ENCODE measurements at places on chromosomes 2 and 18.

DNA sequence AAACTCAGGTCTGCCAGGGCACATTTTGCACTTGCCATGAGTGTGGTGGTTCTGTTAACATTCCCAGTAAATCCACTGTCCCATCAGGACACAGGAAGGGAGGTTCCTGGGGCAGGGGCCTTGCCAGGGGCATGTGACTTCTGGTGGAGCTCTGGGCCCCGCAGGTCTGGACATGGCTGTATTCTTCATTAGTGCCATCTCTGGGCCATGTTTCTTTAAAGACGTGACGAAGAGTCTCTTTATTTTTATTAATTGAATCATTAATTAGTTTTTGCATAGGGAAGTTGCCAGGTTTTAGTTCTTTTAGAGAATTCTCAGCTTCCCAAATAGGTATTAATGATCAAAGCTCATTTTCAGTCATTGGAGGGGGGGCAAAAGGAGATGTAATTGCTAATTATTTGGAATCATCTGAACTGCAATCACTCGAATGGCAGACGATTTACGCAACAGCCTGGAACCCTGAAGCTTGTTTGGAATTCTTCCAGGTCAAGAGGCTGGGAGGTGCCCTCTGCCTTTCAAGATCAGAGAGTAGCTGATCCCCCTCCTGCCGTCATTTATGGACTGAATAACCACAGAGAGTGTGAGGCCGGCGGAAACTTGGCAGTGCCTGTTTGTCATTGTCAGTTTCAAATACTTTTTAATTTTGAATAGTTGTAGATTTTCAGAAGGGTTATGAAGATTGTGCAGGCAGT, 106.2 kb downstream of the RTP5 start:
- DNase-seq, result no peak

GRCh38 chr2:189113963-189114362, 65.6 kb downstream of the COL5A2 start:
- no peak for DNase-seq

DNA sequence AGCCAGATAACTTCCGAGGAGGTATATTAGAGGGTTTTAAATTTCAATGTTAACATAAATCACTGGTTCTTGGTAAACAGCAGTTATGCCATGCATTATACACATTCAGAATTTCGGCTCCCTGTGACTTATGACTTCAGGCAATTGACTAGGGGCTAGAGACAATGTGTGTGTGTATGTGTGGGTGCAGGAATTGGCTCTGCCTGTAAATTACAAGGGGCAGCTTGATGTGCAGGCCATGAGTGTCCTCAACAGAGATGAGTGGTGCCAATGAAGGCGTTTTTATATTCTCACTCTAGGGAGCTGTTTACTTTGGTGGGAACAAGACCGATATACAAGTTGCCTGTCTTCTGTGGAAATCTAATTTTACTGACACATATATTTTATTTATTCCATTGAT, 161.6 kb downstream of the CSRNP3 start:
- DNase-seq, result no peak

- no peak for DNase-seq
These were observed 39.5 kb upstream of the TANC1 start for GRCh38 chr2:158928965-158929364.

DNA sequence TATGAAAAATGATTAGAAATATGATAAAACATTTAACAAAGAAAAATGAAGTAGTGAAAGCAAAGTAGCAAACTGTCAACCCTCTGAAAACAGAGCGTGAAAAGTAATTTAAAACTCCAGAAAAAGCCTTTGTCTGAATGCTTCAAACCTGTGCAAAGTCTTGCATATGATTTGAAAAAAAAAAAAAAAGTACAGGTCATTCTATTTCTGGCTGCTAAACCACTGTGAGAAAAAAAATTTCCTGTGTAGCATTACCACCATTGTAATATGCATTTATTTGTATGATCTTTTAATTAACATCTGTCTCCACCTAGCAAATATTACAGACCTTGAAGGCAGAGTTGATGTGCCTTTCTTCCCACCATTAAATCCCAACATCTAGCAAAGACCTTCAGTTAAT, 82.1 kb upstream of the CCDC68 start:
- no peak for DNase-seq

DNA sequence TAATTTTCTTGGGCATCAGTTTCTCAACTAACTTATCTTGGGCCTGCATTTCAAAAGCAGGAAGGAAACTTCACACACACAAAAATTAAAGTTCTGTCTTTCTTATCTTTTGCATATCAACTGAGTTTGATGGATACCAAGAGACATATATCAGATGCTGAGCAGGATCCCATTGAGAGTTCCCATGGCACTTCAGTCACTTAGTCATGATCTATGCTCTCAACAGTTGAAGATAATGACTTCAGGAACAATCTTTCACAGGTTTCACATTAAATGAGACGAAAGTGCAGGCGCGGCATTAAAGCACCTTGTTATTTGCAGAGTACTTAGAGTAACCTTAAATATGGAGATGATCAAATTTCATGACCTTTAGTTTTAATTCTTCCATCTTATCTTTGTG, 2139.8 kb upstream of the CELF4 start:
- no peak for DNase-seq

DNA sequence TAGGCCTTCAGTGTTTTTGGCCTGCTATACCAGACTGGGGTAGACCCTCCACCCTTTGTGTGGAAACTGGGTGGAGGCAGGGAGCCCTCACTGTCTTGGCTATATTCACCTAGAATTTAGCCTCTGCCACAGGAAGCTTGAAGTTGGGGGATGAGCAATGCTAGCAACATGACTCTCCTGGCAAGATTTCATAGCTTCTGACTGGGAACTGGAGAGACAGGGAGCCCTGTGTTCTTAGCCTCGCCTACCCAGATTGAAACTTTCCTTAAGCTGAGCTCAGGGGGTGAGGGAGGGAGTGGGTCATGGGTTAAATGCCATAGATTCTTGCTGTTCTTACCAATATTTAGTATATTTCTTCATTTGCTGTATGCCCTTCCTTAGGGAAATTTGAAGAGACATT, 46.8 kb upstream of the FAM98A start:
- no peak for DNase-seq

GRCh38 chr2:440403-440740, 152.5 kb upstream of the ALKAL2 start:
- DNase-seq, result no peak

DNA sequence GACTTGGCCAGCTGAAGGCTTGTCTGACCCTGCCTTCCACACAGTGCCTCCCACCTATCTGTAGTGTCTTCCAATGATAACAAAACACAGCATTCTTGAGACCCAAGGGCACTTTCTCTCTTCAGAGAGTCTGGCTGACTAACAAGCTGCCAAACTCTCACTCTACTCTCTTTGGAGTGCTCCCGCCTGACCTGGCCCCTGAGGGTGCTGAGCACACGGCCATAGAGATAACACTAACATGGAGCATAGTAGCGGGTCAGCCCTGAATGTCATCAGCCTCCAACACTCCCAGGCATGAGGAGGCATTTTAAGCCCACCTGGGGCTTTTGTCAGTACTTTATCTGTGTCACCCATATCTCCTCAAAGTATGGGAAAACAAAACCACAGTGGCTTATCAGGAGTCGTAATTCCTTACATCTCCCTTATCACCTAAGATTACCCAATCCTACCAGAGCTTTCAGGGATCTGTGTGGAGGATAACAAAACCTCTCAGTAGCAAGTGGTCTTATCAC, 160.3 kb upstream of the TCF4 start:
- no peak for DNase-seq

Data from stimulated activated CD8-positive, alpha-beta memory T cell treated with anti-CD3 and anti-CD28 coated beads, Interleukin-4, amount 100 ng/mL, for 1 hour (primary cell).